ENCODE measurements at places on chromosomes 4 and X.

DNA sequence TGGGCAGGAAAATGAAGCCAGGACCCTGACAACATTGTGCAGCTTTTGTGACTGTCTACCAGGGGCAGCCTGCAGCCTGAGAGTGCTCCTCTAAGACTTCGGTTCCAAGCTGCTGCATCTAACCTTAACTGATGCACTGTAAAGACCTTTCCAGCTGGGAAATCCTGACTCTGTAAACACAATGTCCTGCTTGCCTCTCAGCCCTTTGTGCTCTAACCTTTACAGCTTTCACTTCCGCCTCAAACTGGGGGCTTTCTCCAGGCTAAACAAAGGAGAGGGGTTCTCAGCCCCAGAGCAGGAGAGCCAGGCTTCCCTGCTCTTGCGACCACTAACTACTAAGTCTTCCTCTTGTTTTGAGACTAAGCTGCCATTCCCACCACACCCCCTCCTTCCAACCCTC, 19.3 kb upstream of the RASL11B start:
- no peak for DNase-seq

DNA sequence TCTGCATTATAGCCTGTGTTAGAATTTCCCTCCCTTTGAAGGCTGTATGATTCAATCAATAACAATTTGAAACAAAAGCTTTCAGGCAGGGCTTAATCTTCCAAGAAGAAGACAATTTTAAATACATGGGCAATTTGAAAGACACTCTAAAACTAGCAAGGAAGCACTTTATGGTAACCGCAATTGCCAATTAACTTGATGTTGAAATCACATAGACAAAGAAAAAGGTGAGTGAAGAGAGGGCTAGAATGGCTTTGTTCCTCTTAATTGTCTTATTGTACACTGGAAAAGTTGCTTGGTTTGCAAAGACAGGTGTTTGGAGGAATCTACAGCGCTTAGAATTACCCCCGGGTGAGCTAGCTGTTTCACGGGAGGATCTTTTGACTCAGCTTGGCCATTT, 74.4 kb upstream of the PRKX start:
- no peak for DNase-seq

DNA sequence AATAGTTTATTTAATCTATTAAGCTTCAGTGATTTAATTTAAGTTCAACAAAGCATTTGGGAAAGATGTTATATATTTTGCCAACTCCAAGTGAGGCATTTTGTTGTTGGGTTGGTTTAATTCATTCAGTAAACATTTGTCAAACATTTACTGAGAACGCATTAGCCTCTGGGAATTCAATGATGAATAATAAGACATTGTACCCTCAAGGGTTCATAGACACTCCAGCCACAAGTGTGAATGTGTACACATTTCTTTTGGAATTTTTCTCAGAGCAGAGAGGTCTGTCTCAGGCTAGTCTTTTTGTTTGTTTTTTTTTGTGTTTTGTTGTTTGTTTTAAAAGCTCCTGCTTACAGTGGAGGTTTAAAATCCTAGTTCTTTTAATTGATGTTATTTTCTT, 203.9 kb downstream of the SOWAHB start:
- DNase-seq: no peak

DNA sequence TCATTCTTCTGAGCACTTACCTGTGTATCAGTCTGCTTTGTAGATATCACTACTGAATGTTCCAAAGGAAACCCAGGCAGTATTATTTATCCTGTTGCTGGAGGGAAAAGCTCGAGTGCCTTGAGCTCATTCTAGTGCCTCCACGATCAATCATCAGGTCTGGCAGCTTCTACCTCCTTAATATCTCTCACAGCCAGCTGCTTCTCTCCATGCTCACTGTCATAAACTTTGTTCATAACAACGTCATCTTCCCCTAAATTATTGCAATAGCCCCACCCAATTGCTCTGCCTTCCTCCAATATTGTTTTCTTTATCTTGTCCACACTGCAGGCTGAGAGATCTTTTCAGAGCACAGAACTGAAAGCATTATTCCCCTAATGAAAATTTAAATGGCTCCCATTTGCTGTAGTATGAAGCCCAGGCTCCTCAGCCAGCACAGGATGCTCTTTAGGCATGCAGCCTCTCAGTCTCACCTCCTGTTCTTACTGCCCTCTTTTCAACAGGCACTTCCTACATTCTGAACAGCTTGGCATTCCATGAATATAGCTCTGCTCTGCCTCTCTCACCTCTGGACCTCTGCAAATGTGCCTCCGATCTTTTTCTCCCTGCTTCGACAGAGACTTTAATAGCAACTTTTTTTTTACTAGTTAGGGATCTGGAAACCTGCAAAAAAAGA, 504.2 kb upstream of the IGFBP7 start:
- no peak for DNase-seq

DNA sequence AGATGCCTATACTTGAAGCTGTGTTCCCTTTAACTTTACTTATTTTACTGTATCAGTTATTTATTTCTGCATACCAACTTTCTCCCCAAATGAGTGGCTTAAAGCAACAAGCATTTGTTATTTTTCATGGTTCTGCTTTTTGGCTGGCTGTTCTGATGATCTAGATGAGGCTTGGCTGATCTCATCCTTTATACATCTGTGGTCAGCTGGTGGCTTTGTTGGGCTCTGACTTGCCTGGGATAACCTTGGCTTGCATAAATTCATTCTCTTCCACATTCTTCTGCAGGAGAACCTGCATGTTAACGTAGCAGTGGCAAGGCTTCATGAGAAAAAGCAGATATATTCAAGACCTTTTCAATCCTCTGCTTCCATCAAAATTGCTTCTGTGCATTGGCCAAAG, 1317.6 kb downstream of the ADGRL3 start:
- no peak for DNase-seq

GRCh38 chr4:2829933-2830451, 13.7 kb upstream of the ADD1 start:
- no peak for DNase-seq

DNA sequence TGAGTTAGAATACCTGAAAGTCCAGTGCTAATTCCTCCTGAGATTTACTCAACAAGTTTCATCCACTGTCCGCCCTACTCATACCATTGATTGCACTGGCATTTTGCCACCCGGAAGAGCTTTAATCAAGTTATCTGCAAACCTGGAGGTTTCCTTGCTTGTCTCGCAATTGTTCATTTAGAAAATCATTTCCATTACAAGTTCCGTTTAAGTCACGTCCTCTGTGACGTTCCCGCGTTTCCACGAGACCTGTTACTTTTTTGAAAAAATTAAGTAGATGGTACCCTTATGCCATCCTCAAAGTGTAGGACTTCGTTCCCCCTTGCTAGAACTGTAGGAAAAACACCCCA, 761 bp upstream of the FRYL start:
- DNase-seq: no peak

GRCh38 chr4:48247142-48247877, 22.3 kb downstream of the TEC start:
- no peak for DNase-seq

- DNase-seq: no peak
Observed at GRCh38 chrX:118904218-118904617, 70.2 kb upstream of the LONRF3 start.

- DNase-seq: no peak
Observed at GRCh38 chr4:157013656-157014055, 42.1 kb upstream of the PDGFC start.

DNA sequence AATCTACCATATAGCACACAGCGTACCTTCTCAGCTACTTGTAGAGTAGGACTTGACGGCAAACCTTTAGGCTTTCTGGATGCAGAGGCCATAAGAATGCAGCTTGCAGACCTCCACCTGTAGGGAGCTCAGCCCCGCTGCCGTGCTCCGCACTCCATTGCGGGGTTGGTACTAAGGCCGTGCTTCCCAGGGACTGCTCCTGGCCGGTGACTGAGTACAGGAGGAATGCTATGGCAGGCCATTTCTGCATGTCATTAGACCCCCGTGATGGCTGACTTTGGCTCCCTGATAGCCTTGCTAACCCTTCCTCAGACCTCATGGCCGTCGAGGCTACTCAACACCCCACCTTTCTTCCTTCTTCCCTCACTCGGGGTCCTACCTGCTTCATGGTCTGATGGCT, 26.4 kb downstream of the TIGD2 start:
- no peak for DNase-seq

DNA sequence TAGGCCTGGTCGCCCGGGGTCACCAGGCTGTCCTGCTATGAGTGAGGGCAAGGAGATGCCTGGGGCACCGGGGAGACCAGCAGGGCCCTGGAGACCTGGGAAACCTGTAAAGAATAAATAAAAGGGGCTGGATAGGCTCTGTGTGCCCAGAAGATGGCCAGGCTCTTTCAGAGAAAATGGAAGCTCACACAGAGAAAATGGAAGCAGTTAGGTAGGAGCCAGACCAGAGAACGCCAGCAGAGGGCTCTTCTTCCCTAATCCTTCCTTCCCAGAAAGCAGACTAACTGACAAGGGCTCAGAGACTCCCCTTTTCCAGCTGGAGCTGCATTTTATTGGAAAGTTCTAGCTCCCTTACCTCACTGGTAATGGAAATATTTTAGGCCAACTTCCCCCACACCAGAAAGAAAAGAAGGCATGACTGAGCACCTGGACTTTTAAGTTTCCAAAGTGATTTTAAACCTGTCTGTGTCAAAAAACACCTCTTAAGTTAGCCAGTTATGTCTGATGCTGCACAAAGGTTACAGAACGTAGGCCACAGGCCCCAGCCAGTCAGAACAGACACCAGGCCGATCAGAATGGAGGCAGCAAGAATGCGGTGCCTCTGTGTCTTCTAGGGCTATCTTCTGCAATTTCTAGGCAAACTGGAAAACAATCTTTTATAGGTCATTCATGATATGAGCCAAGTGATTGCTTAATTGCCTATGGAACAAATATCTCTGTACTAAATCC, 74.0 kb downstream of the ATG4A start:
- DNase-seq: peak; percentile 8

DNA sequence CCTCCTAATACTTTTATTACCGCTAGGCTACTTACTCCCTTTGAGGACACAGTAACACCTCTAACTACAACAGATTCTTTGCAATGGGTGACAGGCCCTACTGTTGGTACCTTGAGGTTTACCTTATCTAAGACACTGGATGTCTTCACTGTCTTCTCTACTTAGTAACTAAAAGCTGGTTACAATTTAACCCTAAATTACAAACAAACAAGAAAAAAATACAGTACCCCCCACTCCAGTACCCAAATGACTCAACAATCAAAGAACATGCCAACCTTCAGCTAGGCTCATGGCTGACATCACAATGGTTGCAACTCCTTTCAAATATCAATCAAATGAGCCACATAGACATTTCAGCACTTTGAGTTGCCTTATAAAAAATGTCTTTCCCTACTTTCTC, 198.0 kb downstream of the GUCY2F start:
- DNase-seq: no peak

- no peak for DNase-seq
Observed at GRCh38 chrX:45761920-45762319, 561.2 kb upstream of the DIPK2B start.

- DNase-seq: no peak
Observed at GRCh38 chrX:19782419-19782818, 105.0 kb downstream of the SH3KBP1 start.

DNA sequence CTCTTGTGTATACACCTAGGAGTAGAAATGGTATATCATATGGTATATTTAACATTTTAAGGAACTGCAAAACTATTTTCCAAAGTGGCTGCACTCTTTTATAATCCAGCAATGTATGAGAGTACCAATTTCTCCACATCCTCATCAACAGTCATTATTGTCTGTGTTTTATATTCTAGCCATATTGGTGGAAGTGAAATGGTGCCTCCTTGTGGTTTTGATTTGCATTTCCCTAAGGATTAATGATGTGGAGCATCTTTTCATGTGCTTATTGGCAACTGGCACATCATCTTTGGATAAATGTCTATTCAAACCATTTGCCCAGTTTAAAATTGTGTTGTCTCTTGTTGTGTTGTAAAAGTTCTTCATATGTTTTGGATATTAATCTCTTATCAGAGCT, 9.6 kb downstream of the BMP15 start:
- DNase-seq: no peak

DNA sequence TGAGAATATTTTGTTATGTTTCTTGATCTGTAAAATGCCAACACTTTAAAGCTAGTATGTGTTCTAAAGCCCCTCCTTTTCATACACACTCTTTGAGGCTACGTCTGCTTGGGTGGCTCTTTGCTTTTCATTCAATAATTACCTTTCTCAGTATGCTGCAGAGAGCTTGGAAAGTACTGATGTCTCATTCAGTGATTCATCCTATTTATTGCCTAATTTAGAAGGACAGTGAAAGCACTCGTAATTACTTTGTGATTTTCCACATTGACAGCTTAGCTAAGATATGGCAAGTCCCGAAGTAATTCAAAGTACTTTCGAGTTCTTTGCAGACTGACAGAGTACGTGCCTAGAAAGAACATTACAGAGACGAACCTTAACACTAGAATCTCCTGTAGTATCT, 57.2 kb downstream of the BMP15 start:
- no peak for DNase-seq

DNA sequence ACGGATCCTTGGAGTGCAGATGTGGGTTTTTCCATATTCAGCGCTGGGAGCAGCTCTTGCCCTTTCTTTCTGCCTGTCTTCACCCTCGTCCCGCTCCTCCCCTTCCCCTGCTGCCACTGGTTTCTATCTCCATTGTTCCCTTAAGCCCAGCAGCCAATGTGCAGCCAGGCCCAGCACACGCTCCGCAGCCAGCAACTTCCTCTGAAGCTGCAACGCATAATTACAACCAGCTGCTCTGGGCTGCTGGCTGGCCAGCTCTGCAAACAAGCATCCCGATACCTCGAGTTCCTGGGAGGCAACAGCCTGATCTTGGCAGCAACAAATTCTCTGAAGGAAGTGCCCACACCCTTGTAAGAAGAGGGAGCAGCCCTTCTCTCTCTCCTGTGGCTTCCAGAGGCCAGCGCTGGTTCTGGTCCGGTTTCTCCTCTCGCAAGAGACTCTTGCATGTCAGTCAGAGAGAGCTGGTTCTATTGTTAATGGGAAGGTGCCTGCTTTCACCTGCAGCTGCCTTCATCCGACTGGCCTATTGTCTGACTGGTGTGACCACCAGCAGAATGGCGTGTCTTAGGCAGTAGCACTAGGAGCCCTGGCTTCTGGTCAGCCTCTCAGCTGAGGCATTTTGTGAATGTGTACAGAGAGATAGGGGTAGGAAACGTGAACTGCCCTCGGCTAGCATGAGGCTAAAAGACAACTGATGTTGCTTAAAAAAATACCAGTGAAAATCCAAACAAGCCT, 83.8 kb upstream of the MAML3 start:
- peak; percentile 83 for DNase-seq

DNA sequence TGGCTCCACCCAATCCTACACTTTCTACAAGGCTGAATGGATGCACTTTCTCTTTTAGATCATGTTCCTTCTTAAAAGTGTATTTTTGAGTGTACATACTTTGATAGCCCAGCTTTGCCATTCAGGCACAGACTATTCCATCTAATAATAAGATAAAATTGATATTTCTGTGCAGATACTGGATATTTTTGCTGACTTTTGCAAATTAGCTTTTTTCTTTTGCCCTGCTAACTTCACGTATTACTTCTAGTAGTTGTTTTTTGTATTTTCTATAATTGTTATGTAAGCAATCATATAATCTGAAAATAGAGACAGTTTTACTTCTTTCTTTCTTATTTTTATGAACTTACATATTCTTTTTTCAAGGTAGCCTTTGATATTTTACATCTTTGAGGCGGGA, 13.5 kb upstream of the GYPA start:
- no peak for DNase-seq
